Pancreas (tissue), 10 donors: ENCODE measurements at places on chromosomes 7 and 10. TPM values are rescaled to one million over a fixed set of nuclear protein-coding genes. Genes with fewer than 3 reads are reported as not detected.

The PHTF2 gene
- total RNA-seq: 3.3 TPM

The MINPP1 gene
- total RNA-seq: 10.9 TPM

The PLEKHS1 gene
- 16.2 TPM for total RNA-seq

The GNGT1 gene
- not detected for total RNA-seq

GRCh38 chr7:12481722-12482121 lies 78.1 kb upstream of the VWDE start:
- no peak overlapping the region for H3K27ac ChIP-seq
- no peak for DNase-seq
- no peaks in the 10 kb centered on the region for H3K27me3 ChIP-seq
- H3K4me1 ChIP-seq: no peaks in the 10 kb centered on the region
- H3K36me3 ChIP-seq: no peaks in the 10 kb centered on the region
- no peak overlapping the region for H3K4me3 ChIP-seq

GRCh38 chr10:42987575-42987974 lies 89.3 kb upstream of the RET start:
- no peak overlapping the region for H3K4me3 ChIP-seq
- no peaks in the 10 kb centered on the region for H3K36me3 ChIP-seq
- no peak overlapping the region for H3K27ac ChIP-seq
- no peaks in the 10 kb centered on the region for H3K27me3 ChIP-seq
- DNase-seq: no peak

- H3K36me3 ChIP-seq: no peaks in the 10 kb centered on the region
- no peaks in the 10 kb centered on the region for H3K4me1 ChIP-seq
- peak overlapping the region; percentile 73 for H3K4me3 ChIP-seq
- DNase-seq: peak; percentile 32
Measured at GRCh38 chr10:70381471-70382421, 679 bp downstream of the LRRC20 start.

GRCh38 chr7:100488333-100489095 lies 4.8 kb downstream of the NYAP1 start:
- H3K4me3 ChIP-seq: no peak overlapping the region
- H3K27ac ChIP-seq: no peak overlapping the region
- H3K36me3 ChIP-seq: no peaks in the 10 kb centered on the region
- DNase-seq: peak; percentile 58

DNA sequence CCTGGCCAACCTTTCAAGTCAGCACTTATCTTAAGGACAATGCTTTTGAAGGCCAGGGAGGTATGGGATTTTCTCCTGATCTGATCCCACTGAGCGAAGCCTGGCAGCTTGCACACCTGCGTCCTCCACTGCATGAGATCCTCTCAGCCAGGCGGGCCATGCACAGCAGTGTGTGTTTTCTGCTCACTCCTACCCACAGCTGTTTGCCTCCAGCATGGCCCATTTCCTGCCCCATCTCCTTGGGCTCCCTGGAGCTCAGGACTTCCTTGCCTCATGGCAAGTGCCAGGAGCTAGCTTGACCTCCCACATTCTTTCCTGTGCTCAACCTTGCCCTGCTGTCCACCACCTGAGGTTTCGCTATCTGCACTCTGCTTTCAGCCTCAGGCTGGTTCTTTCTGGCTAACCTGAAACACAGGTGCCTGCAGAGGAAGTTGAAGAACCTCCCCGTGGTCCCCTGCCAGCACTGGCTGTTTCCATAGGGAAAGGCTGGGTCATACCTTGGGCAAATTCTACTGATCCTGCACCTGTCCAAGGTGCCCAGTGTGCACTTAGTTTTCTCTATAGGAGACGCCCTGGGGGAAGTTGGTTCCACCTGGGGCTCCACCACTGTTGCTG lies 43.9 kb upstream of the EEPD1 start:
- no peaks in the 10 kb centered on the region for H3K36me3 ChIP-seq
- DNase-seq: no peak
- H3K27ac ChIP-seq: no peak overlapping the region
- no peak overlapping the region for H3K4me3 ChIP-seq
- no peaks in the 10 kb centered on the region for H3K4me1 ChIP-seq

DNA sequence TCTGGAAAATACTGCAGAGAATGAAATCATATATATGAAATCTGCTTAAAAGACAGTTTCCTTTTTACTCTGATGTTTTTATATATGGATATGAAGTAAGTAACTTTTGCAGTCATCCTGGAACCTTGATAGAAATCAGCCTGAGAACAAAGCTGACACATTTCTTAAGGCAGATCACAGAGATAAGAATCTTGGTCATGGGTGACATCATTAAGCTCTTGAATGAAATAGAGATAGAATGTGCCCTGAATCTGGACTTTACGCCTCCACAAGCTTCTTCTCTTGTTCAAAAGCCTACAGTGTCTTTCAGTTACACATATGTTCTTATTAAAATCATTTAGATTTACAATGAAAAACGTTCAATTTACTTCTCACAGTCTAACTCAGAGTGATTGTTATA lies 319.1 kb upstream of the CNTNAP2 start:
- no peak overlapping the region for H3K4me3 ChIP-seq
- H3K27ac ChIP-seq: no peak overlapping the region
- no peaks in the 10 kb centered on the region for H3K4me1 ChIP-seq
- no peaks in the 10 kb centered on the region for H3K27me3 ChIP-seq
- DNase-seq: no peak

GRCh38 chr7:138233189-138233588 lies 156.9 kb downstream of the AKR1D1 start:
- no peak overlapping the region for H3K4me3 ChIP-seq
- DNase-seq: no peak
- no peak overlapping the region for H3K27ac ChIP-seq

GRCh38 chr10:16887565-16887964 lies 70.3 kb upstream of the RSU1 start:
- H3K4me1 ChIP-seq: peaks cover 9% of the 10 kb centered on the region
- H3K4me3 ChIP-seq: no peak overlapping the region

DNA sequence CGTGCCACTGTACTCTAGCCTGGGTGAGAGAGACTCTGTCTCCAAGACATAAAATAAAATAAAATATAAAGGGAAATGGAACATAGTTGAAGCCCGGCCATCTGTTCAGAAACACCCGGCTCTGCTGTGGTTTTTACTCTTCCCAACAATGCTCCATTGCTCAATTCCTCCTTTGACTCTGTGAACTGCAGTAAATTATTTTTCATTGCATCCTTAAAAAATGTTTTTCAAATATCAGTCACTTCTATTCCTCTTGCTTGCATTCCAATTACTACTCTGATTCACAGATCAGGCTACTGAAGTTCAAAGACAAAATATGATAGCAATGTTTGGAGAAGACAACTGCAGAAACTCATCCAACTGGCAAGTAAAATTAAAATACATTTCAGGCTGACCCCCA lies 983.0 kb downstream of the SORCS1 start:
- H3K4me1 ChIP-seq: no peaks in the 10 kb centered on the region
- no peak overlapping the region for H3K27ac ChIP-seq
- H3K4me3 ChIP-seq: no peak overlapping the region
- DNase-seq: no peak
- no peaks in the 10 kb centered on the region for H3K36me3 ChIP-seq

DNA sequence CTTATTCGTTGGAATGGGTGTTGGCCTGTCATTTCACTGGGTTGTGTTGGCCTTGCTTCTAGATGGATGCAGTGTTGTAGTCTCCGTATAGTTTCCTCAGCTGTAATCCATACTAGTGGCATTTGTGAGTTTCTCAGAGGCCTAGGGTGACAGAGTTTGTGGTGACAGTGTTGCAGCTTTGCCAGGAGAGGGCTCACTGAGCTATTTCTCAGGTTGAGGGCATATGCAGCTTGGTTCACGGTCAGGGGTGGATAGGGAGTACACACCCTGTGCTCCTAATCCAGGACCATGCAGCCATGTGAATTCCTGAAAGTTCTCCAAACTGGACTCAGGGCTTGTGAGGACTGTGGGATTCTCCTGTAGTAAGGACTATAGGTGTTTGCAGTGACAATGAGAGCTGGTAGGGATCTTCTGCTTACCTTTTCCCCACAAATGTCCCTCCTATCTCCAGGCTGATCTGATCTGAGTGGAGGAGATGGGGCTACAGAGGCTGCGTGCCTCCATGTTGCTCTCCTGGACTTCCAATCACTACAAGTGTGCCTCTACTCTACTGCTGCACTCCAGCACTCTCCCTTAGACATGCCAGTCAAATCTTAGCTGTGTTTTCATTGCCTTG lies 229.0 kb downstream of the STK31 start:
- no peaks in the 10 kb centered on the region for H3K4me1 ChIP-seq
- H3K27me3 ChIP-seq: no peaks in the 10 kb centered on the region
- DNase-seq: peak; percentile 25
- H3K27ac ChIP-seq: no peak overlapping the region
- no peaks in the 10 kb centered on the region for H3K36me3 ChIP-seq

- H3K27me3 ChIP-seq: no peaks in the 10 kb centered on the region
- no peak overlapping the region for H3K4me3 ChIP-seq
- H3K4me1 ChIP-seq: no peaks in the 10 kb centered on the region
Measured at GRCh38 chr7:46026741-46027140, 105.7 kb upstream of the IGFBP3 start.

DNA sequence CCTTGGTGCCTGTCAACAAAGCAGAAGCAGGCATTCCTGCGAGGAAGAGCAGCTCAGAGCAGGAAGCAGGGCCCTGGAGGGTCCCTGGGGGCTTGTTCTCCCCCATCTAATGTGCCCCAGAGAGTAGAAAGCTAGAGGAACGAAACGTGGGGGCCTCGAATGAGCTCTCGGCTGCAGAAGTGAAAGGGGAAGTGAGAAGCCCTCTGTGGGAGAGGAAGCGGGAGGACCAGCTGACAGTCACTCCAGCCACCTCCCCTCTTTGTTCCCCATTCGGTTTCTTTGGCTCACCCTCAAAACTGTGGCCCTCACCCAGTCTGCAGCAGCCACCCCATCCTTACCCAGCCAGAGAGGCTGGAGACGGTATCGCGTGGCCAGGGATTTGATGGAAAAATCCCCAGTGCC lies 25.0 kb downstream of the C10orf105 start:
- no peak overlapping the region for H3K4me3 ChIP-seq
- H3K27me3 ChIP-seq: no peaks in the 10 kb centered on the region
- H3K27ac ChIP-seq: no peak overlapping the region
- DNase-seq: peak; percentile 57

DNA sequence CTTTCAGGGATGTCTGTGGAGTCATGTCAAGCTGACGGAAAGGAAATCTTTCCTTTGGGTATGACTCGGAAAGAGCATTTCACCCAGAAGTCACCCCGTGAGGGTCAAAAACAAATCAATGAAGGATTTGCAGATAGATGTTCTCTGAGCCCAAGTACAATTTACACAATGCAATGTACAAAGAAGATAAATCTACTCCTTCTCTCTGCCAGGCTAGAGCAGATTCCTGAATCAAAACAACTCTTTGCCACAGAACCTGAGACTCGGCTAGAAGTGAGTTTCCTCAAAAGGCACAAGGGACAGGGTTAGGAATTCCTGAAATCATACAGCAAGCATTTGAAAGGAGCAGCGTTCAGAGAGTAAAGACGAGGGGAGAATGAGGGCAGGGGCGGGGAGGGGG lies 34.0 kb upstream of the CALN1 start:
- DNase-seq: no peak
- H3K4me1 ChIP-seq: no peaks in the 10 kb centered on the region
- H3K27ac ChIP-seq: no peak overlapping the region
- no peak overlapping the region for H3K4me3 ChIP-seq
- H3K36me3 ChIP-seq: no peaks in the 10 kb centered on the region
- H3K27me3 ChIP-seq: no peaks in the 10 kb centered on the region

DNA sequence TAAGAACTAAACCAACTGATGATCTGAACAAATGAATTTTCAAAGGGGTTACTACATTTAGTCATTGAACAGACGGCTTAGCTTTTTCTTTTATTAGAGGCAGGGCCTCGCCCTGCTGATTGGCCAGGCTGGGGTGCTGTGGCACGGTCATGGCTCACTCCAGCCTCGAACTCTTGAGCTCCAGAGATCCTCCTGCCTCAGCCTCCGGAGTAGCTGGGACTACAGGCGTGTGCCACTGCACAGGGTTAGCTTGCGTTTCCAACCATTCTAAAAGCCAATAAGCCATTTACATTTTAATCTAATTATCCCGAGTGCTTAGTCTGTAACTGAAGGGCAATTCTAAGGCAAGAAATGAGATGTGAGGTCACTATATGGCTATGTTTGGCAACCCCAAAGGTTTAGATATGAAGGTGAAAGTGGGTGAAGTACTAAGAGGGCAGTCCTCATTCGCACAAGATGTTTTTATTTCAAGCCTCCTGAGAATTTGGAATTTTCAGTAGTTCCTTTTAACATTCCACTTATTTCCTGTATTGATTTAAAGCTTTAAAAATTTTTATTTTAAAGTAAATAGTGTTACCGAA lies 1.6 kb upstream of the CDK13 start:
- peak overlapping the region; percentile 93 for H3K4me3 ChIP-seq
- no peaks in the 10 kb centered on the region for H3K36me3 ChIP-seq
- no peak for DNase-seq
- peaks cover 3% of the 10 kb centered on the region for H3K4me1 ChIP-seq
- peak overlapping the region; percentile 98 for H3K27ac ChIP-seq

DNA sequence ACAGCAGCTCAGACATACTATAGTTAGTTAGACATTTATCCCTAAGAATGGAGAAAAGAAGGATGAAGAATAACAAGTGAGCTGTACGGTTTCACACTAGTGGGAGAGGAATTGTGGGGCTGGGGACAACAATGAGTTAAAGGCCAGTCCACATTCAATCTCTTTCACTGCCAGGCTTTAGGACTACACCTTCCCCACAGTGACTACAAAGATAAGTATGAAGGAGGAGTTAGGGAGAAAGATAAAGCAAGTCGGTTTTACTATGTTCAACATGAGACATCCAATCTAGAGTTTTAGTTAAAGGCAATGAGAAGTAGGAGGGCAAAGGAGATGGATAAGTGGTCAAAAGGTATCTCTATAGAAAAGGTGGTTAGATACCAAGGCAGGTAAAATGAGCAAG lies 16.3 kb downstream of the ARHGAP12 start:
- H3K4me1 ChIP-seq: no peaks in the 10 kb centered on the region
- DNase-seq: no peak
- no peak overlapping the region for H3K27ac ChIP-seq

DNA sequence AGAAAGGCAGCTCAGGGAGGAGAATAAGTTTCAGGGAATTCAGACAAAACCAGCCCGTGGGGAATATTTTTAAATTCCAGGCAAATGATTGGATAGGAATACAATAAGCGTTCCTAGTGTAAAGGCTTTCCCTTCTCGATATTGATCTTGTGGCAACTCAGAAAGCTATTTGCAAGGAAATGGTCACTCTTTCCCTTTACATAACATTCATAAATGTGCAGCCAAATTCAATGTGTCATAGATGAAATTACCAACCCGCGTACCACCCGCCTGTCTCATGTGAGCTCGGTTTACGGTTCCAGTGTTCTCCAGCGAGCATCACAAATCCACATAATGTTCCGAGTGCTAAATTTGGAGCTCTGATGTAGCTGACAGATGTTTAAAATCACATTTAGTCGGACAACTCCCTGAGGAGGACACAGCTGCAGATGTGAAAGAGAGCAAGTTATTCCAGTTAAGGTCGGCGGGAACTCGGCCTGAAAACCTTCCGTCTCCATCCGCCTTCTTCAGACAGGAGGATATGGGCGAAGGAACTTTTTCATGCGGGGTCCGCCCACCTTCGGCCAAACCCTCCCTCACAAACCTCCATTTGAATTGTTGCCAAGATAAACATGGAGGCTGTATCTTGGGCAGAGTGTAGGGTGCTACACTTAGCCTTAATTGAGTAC lies 327.0 kb downstream of the RNLS start:
- H3K4me3 ChIP-seq: no peak overlapping the region
- H3K36me3 ChIP-seq: no peaks in the 10 kb centered on the region
- peak overlapping the region; percentile 58 for H3K27ac ChIP-seq
- peaks cover 61% of the 10 kb centered on the region for H3K4me1 ChIP-seq
- DNase-seq: no peak

GRCh38 chr7:81272176-81272575 lies 353.3 kb upstream of the SEMA3C start:
- no peaks in the 10 kb centered on the region for H3K4me1 ChIP-seq
- H3K4me3 ChIP-seq: no peak overlapping the region
- H3K27me3 ChIP-seq: no peaks in the 10 kb centered on the region
- H3K36me3 ChIP-seq: no peaks in the 10 kb centered on the region
- no peak overlapping the region for H3K27ac ChIP-seq
